ENCODE measurements at places on chromosomes 6 and 20.

- no peak for DNase-seq
These were observed 20.3 kb upstream of the SMOC2 start for GRCh38 chr6:168420706-168421105.

DNA sequence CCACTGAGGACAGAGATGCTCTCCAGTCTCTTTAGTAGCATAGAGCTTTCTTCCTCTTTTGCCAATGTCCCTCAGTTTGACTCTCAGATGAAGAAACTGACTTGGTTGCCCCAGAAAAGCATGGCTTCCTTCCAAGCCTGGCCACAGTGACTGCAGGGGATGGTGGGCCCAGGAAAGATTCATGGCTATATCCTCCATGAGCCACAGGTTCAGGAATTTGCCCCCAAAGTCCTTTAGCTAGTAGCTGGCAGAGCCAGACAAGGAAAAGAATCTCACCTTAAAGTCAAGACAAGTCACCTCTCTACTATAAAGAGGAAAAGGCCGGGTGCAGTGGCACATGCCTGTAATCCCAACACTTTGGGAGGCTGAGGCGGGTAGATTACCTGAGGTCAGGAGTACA lies 43.4 kb downstream of the TRAM2 start:
- DNase-seq: no peak

- DNase-seq: peak; percentile 88
These were observed 8.3 kb upstream of the ANKRD60 start for GRCh38 chr20:58236612-58237317.

- DNase-seq: no peak
These were observed 14.8 kb upstream of the CHMP4B start for GRCh38 chr20:33796263-33796906.

DNA sequence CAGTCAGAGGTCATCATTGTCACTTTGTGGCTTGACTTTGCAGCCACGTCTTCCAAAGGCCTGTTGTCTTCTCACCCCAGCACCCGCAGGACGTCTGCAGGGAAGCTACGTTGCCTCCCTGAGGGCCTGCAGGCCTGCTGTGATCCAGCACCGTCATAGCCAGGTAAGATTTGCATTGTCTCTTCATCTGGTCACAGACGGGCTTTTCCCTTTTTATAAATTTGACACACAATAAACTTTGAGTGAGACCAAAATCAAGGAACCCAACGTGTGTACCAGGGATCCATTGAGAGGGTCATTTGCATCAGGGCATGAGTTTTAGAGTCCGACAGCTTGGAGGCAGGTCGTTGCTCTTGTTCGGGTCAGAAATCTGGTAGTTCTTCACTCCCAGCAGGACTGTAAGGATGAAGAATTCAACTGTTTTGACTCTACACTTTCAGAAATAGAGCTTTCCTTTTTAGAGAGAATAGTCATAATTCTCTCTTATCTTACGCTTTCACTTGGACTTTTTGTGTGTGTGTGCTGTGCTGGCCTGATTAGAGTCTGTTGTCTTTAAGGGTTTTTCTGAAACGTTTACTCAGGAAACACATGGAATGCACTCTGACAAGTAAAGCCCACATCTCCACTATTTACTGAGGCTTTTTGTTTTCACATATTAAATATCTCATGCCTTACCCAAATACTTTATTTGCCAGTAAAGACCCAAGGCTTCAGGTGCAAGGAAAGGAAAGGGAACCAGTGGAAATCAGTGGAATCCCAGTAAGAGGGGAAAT lies 177.2 kb upstream of the TAB2 start:
- no peak for DNase-seq

GRCh38 chr6:165668951-165669350 lies 5.9 kb upstream of the PDE10A start:
- no peak for DNase-seq

GRCh38 chr6:34656378-34657036 lies 40.1 kb downstream of the ILRUN start:
- DNase-seq: no peak

DNA sequence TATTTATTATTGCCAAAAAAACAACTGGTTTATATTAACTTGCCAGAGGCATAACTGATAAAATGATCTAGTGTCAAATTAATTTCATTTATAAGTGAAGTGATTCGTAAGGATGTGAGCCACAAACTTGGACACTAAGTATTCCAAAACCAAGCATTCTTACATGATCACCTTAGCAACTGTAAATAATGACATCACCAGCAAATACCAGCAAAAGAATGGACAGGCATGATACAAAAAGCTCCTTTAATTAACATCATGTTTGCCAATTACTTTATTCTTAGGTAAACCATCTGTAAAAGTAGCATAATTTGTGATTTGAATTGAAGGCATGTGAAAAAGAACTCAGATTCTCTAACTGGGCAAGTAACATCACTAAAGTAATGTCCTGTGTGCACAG lies 17.2 kb upstream of the FNDC1 start:
- no peak for DNase-seq

GRCh38 chr20:53866794-53867740 lies 203.3 kb downstream of the BCAS1 start:
- no peak for DNase-seq

DNA sequence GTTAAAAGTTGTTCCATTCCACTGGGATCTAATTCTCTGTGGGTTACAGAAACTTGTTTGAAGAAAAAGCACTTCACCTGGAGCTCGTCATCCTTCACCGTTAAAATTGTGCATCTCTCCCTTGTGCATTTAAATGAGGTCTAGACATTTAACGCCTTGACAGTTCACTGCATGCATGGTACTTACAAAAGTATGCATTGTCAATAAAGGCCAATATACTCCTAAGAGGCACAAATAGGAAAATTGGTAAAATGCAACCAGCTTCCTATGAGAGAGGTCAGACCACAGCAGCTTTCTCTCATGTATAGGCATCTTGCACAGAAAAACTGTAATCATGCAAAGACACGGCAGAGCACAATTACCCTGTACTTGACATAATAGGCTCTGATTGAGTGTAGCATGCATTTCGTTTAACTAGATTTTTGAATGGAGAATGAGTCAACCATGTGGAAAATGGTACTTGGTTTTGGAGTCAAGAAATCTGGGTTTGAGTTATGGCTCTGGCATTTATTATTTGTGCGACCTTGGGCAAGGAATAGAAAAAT lies 378.5 kb downstream of the RFPL4B start:
- no peak for DNase-seq

GRCh38 chr6:41064841-41065240 lies 7.3 kb downstream of the OARD1 start:
- no peak for DNase-seq

DNA sequence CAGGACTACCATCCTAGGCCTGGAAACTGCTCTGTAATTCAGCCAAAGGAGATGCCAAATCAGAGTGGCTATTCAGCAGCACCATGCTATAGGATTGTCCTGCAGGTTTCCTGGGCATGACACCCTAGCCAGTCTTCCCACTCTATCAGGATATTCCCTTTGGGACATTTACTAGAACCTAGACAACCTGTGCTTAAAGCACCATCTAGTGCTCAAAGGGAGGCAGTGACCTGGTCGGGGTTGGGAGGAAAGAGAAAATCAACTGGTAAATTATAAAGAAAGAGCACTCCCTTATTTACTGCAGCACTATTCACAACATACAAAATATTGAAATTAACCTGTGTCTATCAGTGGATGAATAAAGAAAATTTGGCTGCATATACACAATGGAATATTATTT lies 67.2 kb upstream of the SMLR1 start:
- no peak for DNase-seq

Data from right hindlimb (tissue), 1 donor.